Stimulated activated CD8-positive, alpha-beta memory T cell treated with anti-CD3 and anti-CD28 coated beads, Interleukin-4, amount 100 ng/mL, for 48 hours (primary cell): ENCODE measurements at places on chromosomes 6 and 20.

DNA sequence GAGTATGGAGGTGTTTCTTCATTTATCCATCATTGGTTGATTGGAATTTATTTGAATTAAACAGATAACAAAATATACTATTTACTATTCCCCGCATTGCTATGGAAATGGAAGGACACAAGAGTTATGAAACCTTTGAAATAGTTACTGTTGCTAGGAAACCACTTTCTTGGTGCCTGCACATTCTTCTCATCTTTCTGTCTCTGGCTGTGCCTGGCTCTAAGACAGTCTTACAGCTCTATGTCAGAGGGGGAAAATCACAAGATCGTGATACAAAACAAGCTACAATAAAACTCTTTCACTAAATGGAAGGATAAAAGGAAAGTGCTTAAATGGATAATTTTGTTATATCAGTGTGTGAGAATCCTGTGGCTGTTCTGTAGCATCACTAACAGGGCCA lies 453.0 kb downstream of the LMBRD1 start:
- no peak for DNase-seq

DNA sequence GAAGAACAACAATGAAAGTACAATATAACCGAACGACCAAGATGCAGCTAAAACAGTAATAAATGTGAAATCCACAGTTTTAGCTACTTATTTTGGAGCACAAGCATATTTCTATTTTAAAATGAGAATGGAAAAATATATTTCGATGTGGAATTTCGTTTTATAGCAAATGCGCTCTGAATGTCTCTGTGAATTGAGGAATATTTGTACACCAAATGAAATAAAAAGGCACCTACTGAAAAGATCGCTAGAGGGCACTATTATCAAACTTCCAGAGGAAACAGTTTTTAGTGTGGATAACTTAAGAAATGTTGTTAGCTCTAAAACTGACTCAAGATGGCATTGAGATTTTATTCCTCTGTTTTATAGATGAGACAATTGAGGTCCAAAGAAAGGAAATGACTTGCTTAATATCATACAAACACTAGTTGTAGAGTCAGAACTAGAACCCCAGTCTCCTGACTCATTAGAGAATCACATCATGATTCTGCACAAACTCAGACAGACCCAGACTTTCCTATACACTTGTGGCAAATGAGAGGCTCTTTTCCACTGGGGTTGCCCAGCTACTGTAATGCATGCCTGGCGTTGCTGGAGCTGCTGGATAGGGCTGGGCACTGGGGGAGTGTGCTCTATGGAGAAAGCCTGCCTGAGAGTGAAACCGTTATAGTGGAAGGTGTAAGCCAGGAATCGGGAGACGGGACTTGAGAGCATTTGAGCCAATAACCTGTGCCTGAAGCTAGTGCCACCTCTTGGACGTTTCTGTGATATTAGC lies 51.9 kb downstream of the GCLC start:
- DNase-seq, result peak; percentile 56

- DNase-seq, result no peak
Observed at GRCh38 chr6:90294008-90294511, 2.6 kb downstream of the BACH2 start.

DNA sequence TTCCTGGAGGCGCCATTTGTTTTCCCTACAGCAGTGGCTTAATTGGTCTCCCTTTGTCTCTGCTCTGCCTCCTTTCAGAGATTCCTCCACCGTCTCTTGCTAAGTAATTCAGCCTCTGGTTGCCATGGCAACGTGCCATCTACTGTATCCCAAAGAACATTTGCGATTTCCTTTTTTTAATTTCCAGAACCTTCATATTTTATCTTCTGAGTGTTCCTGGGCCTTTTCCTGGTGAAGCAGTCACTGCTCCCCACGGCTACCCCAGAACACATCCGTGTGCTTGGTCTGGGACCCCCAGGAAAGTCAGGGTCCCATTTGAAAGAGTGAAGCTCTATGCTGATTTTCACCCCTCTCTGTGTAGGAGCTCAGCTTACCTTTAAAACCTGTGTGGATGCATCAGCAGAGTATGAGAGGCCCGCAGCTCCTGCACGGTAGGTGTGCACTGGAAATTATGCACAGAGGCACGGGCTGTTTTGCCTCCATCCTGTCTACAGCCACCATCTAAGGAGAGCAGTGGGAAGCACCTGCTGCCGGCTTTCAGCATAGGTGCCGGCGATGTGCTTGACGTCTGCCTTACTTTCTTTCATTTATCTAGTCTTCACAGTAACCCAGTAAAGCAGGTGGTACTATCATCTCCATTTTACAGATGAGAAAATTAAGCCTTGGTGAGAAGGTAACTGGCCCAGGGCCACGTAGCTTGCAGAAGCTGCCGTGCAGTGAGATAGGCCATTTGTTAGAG lies 122.8 kb downstream of the SYCP2 start:
- no peak for DNase-seq

- DNase-seq, result no peak
Observed at GRCh38 chr6:139994998-139995397, 620.5 kb upstream of the CITED2 start.

DNA sequence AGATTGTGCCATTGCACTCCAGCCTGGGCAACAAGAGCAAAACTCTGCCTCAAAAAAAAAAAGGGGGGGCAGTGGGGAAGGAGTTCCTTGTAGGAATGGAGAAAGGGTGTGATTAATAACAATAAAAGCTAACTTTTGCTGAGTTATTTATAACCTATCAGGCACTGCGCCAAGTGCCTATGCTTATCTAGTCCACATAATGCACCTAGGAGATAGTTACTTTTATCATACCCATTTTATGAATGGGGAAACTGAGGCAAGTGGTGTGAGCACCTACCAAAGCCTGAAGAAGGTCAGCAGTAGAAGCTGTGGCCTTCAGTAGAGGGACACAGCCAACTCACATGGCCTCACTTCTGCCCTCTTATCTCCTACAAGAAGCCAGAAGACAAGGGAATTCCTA lies 13.6 kb upstream of the PPP1R16B start:
- no peak for DNase-seq

DNA sequence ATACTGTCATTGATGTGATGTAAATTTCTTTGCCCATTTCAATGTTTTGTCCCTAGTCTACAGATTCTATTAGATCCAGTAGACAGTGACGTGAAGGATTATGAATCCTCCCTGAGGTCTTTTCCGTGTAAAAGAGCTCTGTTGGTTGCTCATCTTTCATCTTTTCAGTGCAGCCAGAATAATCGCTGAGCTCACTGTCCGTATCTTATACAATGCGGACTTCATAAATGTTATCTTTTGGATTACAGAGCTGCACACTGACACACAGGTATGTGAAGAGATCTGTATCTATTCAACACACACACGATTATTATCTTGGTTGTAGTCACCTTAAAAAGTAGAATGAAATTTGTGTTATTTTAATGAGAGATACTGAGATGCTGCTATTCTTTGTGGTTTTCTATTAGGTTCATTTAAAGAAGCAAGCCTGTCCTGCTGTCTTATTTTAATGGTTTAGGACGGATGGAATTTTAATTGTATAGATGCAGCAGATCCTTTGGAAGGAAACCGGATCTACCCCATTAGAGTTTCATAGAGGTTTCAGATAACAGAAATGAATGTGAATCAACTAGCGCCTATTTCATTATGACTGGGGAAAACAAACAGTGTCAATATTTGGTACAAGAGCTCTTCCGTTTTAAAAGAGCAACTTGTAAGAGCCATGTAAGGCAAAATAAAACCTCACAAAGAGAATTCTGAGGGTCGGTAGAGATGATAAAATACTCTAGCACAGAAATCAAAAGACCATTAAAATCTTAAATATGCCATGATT lies 79.4 kb downstream of the BMP6 start:
- no peak for DNase-seq

DNA sequence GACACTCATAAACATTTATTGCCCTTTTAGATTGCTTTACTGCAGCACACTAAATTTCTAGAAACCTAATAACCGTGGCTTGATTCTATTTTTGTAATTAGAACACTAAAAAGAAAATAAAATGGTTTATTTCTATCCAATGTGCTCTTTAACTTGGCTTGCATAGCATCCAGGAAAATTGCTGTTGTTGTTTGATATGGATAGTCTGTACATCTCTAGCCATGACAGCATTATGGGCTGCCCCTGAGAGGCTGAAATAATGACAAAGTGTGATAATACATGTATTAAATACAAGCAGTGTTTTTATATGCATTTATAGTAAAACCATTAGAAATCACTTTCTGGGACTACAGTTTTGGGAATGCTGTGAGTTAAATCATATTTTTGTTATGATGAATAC lies 472.5 kb downstream of the EPM2A start:
- no peak for DNase-seq

DNA sequence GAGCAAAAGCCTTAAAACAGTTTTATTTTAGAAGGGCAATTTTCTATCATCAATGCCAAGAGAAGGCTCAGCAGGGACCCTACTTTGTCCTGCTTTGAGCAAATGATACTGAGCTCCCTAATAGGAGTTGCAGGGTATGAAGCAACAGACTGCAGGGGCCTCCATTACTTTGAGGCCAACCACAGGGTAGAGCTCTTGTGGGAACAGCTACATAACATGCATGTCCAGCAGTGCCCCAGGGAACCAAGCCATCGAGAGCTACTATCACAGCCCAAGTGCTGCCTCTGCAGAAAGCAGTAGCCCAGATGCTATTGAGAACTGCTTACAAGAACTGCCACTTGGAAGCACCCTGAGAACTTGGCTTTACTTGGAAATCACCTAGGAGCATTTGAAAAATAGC lies 222.1 kb downstream of the LAMA2 start:
- no peak for DNase-seq

- DNase-seq, result no peak
Observed at GRCh38 chr20:38303908-38304379, at the start of gene BPI. Gene BPI, plus strand, starts transcription at chr20:38304156. Its CDS starts 68 bp downstream, at chr20:38304224.

DNA sequence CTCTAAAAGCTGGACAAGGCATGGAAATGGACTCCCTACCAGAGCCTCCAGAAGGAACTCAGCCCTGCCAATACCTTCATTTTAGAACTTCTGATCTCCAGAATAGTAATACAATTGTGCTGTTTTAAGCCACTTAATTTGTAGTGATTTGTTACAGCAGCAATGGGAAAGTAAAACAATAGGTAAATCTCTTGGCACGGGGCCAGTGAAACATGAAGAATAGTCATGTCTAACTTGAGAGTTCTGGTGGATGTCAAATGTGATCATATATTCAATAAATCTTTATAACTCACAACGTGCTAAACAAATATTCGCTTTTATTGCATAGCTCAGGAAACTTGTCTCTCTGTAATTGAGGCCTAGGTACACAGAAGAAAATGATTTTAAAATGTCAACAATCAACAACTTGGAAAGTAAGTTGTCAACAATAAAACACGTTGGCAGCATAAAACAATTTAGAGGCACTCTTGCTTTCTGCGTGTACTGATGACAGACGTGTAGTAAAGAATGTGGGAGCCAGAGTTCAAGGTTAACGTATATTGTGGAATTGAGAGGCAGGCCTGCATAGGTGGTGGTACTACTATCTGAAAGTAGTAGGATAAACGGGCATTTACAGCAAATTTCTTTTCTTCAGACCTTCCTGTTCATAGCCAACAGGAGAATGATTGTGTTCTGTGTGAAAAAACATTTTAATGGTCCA lies 140.5 kb upstream of the OPRM1 start:
- no peak for DNase-seq

DNA sequence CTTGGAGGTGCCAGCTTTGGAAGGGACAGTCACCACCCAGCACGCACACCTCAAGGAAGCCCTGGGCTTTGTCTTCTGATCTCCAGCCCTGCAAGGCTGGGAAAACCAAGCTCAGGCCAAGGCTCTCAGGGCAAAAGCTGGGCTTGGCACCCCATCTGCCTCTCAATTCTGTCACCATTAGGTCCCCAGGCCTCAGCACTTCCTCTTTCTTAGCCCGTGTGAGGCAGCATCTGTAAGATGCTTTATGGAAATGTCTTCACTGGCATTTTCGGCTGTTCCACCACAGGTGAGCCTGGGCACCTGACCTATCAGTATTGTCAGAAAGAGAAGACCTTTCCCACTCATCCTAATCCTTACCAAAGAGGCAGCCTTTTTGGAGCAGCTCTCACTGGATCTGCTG lies 24.6 kb downstream of the GMEB2 start:
- no peak for DNase-seq

DNA sequence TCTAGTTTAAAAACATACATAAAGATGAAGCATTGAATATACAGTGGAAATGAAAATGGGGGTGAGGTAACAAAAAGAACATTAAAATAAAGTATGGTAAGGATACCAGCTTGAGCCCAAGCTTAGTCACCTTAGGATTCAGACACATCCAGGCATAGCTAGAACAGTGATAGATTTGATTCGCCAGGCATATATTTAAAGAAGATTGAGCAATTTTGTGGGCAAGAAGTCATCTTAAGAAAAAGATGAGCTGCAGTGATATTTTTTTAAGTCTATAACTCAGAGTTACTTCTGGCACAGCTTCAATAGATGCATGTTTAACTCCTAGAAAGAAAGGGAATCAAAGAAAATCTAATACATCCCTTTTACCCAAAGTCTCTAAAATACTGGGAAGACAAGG lies 97.9 kb downstream of the BMP5 start:
- DNase-seq, result no peak

- peak; percentile 58 for DNase-seq
Observed at GRCh38 chr20:3092611-3093379, 8.3 kb upstream of the AVP start.

DNA sequence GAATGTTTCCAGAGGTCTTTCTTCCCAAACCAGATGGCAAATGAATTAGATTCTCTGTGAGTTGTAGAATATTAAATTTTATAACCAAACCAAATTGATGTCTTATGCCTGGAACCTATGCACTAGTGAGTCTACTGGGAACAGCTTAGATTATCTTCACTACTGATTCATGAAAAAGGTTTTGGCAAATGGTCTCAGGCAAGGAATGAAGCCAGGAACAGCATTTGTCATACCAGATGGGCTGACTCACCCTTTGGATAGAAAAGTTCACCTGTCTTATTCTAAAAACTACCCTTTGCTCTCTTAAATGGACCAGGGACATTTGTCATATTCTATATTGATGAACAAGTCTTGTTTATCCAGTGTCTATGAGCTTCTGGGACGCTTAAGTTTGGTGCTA lies 135.4 kb upstream of the ECI2 start:
- DNase-seq, result no peak

DNA sequence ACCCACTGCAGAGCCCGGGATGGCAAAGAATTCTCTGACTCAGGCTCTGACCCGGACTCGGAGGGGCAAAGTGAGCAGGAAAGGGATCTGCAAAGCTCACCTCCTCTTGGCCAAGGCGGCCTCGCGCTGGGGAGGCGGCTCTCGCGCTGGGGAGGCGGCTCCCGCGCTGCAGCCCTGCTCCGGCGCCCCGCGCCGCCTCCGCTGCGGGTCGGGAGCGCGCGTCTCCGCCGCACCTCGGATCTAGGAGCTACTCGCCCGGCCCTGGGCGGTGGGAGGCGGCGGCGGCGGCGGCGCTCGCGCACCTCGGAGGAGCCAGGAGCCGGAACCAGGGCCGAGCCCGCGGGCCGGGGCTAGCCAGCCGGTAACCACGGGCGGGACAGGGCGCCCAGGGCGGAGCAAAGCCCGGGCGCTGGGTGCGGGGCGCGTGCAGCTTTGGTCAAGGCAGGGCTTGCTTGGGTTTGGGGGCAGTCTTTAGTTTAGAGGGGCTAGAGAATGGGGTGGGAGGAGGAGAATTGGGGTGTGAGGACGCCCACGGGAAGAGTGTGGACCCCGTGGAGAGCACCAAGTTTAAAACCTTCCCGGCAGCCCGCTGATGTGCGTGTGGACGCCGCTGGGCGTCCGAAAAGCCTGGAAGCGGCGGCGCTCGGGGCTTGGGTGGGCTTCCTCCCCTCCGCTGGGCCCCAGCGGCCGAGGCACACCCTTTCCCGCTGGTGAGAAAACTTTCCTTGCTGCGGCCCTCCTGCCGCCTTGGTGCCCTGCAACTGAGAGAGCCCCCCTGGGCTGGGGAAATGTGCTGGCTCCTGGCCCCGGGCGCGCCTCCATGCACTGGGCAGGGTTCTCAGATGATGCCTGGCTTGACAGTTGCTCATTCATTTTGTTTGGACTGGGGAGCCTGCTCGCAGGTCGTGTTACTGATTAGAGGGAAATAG lies at the start of gene MRAP2:
Gene MRAP2 (plus strand): TSS at position 250 of the 929 bp plus-strand sequence. CDS start 21,547 bp downstream, outside the sequence.
- DNase-seq, result peak; percentile 24
